Globus pallidus (tissue), 1 donor: ENCODE measurements at places on chromosomes 6 and 20.

GRCh38 chr20:33531047-33531877 lies 41.4 kb downstream of the CBFA2T2 start:
- DNase-seq: no peak

GRCh38 chr6:1031720-1032119 lies 280.2 kb upstream of the FOXQ1 start:
- no peak for DNase-seq

DNA sequence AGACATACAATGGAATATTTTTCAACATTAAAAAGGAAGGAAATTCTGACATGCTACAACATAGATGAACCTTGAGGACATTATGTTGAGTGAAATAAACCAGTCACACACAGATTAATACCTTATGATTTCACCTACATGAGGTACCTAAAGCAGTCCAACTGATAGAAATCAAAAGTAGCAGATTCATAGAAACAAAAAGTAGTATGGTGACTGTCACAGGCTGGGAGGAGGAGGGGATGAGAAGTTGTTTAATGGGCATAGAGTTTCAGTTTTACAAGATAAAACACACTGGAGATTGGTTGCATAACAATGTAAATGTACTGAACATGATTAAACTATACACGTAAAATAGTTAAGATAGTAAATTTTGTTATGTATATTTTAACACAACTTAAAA lies 48.5 kb upstream of the OLIG3 start:
- no peak for DNase-seq

DNA sequence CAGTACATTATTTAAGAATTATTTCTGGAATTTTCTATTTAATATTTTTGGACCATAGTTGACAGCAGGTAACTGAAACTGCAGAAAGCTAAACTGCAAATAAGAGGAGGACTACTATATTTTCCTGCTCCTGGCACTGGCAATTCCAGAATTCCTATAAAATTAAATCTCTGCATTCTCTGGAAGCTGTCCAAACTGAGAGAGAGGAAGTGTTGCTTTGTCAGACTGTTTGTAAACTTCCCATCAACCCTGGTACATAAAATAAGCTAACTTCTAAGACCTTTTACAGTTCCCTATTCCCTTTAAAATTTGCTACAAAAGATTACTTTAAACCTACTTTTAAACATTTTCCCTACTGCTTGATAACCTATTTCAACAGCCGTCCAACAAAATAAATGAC lies 196.1 kb upstream of the RUNX2 start:
- no peak for DNase-seq

DNA sequence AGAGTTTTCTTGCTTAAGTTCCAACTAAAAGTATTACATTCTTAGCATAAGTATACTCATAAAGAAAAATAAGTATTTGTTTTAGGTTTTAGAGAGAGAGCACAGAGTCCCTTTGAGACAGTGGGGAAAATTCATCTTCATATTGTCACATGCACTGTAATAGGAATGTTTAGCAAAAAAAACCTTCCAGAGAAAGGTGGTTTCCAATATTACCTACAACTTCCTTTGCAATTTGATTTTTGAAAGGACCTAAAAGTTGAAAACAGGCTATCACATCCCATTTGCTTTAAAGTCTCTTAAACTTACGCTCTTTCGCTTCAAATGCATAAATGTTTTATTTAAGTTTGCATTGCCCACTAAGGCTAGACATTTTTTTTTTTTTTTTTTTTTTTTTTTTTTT lies 86.4 kb downstream of the OPRM1 start:
- no peak for DNase-seq

GRCh38 chr20:63782051-63782471 lies 42.5 kb downstream of the SLC2A4RG start:
- no peak for DNase-seq

DNA sequence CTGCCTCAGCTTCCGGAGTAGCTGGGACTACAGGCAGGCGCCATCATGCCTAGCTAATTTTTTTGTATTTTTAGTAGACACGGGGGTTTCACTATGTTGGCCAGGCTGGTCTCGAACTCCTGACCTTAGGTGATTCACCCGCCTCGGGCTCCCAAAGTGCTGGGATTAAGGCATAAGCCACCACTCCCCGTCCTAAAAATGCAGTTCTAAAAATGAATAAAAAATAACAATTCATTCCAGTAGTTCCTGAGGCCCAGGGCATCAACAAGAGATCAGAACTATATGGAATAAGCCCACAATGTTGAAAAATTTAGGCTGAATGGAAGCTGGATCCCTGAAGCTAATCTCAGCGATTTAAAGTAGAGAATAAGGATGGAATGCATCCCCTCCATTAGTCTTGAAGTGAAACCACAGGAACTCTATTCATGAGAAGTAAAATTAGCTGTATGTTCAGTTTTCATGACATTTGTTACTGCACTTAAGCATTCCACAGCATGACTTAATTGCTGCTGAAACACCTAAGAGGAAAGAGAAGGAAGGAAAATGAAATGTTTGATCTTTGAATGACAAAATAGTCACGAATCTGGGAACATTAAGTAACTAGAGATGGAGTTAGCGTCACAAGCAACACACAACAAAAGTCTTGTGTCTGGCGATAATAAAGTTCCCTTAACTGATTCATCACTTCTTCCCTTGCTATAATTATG lies 80.4 kb upstream of the RIPOR2 start:
- no peak for DNase-seq

DNA sequence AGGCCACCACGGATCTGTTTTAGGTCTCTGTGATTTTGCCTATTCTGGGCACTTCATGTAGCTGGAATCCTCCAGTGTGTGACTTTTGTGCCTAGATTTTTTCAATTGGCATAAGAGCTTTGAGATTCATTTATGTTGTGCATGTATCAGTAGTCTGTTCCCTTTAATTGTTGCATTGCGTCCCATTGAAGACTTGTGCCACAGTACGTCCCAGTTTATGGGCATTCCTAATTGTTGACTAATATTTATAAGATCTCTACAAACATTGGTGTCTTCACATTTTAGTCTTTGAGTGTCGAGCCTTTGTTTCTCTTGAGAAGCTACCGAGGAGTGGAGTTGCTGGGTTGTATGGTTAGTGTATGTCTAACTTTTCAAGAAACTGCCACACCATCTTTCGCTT lies 704 bp upstream of the FAM210B start:
- no peak for DNase-seq

DNA sequence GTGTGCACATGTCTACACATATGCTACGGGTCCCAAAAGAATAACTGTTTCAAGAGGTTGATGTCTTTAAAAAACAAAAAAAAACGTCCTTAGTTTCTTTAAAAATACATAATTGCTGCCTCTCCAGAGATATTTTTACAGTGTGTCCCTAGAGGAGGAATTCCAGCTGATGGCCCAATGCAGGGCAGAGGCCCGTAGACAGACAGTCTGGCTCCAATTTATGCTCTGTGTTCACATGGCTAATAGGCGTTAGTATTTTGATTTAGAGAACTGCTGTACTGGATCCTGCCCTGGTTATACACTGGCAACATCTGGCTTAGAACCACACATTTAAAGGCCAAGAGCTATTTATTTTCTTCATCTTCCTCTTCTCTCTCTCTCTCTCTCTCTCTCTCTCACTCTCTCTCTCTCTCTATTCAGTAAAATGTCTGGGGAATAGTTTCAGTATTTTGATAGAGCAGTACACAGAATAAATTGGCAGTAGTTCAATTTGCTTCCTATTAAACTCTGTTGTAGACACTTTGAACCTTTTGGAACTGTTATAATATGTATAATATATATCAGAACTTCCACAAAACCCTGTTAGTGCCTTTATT lies 260.6 kb downstream of the EYA4 start:
- DNase-seq: no peak

DNA sequence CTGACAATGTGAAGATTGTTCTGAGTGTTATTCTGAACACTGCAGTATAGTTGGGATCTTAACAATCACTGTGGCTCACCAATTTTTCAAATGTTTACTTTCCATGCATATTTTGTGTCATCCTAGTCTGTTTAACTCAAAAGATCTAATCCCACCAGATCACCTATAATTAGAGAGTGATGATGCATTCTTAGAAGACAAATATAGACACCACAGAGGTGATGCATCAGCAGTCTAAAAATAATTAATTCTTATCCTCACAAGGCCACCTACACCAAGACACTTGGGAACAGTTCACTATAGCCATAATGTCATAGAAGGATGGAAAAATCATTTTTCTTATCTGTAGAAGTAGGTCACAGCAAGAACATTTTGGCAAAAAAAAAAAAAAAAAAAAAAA lies 154.8 kb downstream of the UBE3D start:
- DNase-seq: no peak

- peak; percentile 35 for DNase-seq
Measured at GRCh38 chr6:137297887-137298286, 78.7 kb upstream of the IFNGR1 start.

DNA sequence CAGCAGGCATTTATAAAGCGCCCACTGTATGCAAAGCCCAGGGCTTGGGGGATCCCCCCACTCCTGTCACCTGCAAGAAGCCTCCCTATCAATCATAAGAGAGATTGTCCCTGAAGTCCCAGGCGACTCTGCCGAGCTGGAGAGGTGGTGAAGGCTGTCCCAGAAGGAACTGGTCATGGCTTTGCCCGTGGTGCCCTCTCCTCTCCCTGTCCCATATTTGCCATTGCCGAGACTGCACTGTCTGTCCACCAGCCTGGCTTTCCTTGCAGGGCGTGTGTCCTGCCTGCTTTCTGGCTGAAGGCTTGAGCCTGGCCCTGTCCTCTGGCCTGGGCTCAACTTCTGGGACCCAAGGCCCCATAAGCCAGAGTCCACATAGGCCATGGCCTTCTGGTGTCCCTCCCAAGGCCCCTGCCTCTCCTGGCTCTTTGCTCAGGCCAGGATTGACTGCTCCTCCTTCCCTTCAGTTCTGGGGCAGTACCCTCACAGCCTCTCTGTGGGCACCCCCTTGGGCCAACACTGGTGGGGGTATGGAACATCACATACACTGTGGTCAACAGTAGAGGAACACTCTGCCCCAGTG lies 46.9 kb downstream of the CPXM1 start:
- no peak for DNase-seq

DNA sequence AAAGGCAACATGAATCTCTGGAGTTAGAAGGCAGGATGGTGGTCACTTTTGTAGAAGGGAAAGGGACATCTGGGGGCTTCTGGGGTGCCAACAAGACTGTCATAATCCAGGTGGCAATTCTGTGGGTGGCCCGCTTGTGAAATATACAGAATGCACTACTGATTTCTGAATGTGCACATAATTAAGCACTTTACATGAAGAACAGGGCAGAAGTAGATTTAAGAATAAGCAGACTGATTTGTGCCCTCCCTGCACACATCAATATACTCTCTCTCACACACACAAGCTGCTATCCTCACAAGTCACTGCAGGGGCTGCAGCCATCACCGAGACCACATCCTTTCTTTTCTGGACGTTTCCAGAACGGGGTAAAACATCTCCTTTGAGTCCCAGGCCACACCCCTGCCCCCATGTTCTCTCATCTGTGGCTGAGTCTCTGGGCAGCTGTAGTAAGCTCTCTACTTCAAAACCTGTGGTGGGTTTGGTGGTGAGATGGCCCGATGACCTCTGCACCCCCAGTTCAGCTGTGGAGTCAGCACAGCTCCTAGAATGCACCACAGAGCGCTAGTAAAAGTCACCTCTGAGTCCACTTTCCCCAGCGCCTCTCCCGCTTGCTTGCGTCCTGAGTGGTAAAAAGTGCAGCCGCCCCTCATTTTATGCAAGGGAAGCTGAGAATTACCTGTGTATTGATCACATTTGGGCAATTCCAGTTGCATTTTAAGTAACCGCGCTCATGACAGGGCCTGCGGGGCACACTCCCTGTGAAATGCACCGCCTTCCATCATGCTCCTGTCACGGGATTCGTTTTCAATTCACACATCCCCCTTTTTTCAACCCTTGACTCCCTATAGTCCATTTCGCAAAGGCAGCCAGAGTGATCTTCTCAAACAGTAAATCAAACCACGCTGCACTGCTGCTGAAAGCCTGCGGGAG lies 115.5 kb downstream of the NFATC2 start:
- no peak for DNase-seq

GRCh38 chr6:101650402-101651100 lies 257.0 kb downstream of the GRIK2 start:
- no peak for DNase-seq

DNA sequence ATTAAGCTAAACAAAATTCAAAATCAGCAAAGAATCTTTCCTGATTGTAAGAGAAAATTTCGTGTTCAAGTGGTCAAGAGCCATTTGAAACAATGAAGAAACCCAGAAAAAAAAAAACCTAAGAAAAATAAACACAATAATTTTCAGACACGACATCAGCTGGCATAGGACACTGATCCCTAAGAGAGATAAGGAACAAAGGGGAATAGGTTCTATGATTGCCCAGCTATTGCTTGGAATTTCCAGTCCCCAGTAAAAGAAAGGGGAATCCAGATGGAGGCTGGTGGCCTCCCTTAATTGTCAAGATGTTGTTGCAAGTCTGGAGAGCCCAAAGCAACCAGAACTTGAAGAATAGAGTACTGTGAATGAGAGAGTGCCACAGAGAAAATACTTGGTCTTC lies 48.5 kb downstream of the COL12A1 start:
- DNase-seq: no peak

- no peak for DNase-seq
Measured at GRCh38 chr6:37709250-37709931, 11.7 kb upstream of the MDGA1 start.

DNA sequence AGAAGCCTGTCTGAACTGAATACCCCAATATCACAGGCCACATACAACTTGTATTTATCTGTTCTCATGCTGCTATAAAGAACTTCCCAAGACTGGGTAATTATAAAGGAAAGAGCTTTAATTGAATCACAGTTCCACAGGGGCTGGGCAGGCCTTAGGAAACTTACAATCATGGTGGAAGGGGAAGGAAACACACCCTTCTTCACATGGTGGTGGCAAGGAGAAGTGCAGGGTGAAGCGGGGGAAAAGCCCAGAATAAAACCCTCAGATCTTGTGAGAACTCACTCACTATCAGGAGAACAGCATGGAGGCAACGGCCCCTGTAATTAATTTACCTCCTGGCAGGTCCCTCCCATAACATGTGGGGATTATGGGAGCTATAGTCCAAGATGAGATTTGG lies 50.3 kb upstream of the FNDC1 start:
- no peak for DNase-seq

DNA sequence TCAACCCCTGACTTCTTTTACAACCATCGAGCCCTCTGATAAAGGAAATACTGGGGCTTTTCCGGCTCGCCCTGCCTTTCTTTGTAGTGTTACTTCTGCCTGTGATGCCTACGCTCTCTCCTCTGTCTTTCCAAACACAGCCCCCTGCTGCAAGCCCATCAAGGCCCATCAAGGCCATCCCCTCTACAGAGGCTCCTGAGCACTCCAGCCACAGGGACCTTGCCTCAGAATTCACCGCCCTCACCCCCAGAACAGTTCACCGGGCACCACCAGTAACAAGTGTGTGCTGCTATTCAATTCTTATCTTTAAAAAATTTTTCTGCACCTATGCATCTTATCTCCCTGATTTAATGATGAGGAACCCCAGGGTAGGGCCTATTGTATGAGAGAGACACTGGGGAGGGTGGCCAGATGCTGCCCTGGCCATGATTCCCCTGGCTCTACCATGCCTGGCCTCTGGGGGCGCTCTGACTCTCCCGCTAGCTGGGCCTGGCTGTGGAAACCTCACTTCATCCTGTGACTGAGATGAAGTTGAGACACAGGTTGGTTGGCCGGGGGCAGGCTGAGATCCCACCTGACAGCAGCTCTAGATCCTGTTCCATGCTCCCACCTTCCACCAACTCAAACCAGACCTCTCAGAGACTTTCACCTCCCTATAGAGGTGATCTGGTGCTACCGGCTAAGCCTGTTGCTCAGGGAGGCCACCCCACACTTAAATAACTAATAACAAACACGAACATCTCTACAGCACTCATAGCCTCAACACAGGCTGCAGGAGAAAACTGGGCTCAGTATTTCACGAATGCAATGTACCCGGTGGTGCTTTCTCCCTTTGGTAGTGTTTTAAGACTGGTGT lies 19.2 kb upstream of the GLP1R start:
- DNase-seq: no peak

- DNase-seq: peak; percentile 59
Measured at GRCh38 chr20:38377039-38377685, 30.9 kb downstream of the LBP start.
